ENCODE measurements at places on chromosomes 2 and 18. TPM values are rescaled to one million over a fixed set of nuclear protein-coding genes. Genes with fewer than 3 reads are reported as not detected.

DNA sequence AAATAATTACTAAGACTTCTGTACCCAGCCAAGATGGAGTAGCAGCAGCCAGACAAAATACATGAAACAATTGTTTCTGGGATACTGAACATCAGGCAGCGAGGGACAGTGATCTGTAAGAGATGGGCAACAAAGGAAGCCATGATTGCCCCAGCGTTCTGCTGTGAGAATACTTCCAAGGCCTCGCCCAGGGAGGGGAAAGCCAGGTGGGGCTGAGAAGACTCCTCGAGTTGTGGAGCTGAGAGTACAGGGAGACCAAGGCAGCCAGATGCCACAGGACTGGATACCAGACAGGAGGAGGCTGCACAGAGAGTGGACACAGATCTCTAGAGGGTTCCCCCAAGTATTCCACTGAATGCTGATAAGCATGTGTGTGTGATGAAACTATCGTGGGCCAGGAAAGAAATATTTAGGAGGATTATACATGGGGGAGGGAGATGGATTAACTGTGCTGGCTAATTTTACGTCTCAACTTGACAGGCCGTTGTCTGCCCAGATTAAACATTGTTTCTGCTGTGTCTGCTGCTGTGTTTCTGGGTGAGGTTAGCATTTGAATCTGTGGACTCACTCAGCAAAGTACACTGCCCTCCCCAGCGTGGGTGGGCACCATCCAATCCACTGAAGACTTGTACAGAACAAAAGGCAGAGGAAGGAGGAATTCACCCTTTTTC is 10.2 kb upstream of the LIMS2 start:
- no peak for DNase-seq

The ADGRF3 gene
- polyA plus RNA-seq, result 0.33 TPM

DNA sequence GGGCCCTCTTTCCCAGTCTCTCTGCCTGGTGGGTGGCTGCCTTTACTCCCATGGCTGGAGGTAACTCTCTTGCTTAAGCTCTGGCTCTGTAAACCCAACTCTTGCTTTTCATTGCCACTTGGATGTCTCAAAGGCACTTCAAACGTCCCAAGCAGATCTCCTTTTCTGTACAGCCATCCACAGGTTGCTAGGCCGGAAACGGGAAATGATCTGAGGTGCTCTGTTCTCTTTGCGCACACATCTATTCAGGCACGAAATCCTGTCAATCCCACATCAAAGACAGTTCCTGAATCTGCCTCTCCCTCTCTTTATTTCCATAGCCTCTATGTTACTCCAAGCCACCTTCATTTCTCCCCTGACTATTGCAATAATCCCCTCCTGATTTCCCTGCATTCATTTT is 87.4 kb downstream of the AOX1 start:
- DNase-seq, result no peak

DNA sequence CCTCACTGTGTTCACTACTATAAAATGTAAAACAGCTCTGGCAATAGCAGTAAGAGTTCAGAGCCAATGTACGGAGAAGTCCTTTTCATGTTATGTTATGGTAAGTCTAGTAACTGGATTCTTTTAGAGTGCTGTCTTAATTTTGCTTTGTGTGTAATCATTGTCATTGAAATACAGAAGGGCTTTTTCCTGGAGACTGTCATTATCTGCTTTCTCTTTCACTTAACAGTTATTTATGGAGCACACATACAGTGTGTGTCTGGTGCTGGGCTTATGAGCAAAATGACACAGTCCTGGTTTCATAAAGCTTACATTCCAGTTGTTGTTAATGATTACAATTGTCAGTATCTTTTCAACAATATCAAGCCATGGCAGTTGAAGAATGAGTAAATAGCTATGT is 95.5 kb downstream of the CCDC102B start:
- no peak for DNase-seq

DNA sequence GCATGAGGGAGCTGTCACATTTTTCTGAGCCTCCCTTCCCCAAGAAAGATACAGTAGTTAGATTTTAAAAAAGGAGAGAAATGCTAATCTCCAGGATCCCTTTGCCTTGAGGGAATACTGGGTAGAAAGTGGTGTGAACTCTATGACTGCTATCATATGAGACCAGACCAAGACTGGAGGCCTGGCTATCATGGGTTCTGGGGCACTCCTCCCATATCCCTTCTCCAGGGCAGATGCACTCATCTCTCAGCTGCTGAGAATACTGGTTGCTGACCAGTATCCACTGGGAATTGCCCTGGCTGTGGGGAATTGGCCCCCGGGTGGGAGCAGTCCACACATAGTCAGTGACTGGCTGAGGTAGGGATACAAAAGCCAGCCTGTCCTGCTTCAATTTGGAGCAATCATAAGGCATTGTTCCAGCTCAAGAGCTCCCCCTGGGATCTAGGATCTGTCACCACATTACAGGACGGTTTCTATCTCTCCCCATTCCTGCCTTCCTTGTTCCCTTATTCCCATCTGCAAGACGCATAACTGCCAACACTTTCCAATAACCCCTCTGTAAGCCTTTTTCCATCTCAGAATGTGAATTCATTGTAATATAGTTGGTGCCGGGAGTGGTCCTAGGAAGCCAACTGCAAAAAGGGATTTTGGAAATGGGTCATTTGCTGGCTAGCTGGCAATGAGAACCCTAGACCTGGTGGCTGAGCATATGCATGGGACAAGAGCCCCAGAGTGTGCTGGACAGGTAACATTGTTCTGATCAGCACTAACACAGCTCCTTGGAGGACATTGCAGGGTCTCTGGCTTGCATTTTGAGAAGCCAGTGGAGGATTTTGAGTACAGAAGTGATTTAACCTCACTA is 35.4 kb upstream of the REEP1 start:
- peak; percentile 37 for DNase-seq

GRCh38 chr2:47031909-47032668 is 116.5 kb upstream of the MCFD2 start:
- no peak for DNase-seq

GRCh38 chr2:15293262-15293937 is 267.7 kb downstream of the NBAS start:
- no peak for DNase-seq

DNA sequence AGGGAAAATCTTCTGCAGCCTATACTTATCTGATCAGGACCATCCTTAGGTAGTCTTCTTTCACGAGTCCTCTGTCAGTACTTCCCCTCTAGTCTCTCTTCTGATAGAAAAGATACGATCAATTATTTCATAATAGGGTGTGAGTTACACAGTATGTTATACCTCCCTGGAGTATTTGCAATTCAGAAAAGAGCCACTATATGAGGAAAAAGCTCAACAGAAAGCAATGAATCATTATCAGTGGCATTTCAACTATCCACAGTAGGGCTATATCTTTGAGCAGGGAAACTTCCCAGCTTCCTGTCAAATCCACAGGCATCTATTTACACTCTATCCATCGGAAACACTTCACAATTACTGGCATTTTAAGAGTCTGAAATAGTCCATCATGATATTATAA is 105.3 kb upstream of the ACVR2A start:
- no peak for DNase-seq

DNA sequence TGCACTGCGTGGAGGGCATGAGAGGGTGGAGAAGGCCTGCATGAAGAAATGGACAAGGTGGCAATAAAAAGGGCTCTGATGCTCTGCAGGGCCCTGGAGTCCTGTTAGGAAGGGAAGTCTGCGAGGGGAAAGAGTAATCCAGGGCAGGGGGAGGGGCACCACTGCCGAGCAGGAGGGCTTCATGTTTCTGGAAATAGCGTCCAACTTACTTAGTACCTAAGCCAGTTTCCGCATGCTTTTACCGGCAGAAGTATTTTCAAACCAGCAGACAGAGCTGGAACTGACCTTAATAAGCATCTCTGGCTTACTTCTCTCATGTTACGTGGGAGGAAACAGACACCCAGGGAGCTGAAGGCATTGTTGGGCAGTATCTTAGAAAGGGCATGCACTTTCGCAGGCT is 156.7 kb downstream of the GALNT14 start:
- DNase-seq, result no peak

The DPP10 gene
- not detected for polyA plus RNA-seq
